ENCODE measurements at places on chromosomes 2 and 18.

DNA sequence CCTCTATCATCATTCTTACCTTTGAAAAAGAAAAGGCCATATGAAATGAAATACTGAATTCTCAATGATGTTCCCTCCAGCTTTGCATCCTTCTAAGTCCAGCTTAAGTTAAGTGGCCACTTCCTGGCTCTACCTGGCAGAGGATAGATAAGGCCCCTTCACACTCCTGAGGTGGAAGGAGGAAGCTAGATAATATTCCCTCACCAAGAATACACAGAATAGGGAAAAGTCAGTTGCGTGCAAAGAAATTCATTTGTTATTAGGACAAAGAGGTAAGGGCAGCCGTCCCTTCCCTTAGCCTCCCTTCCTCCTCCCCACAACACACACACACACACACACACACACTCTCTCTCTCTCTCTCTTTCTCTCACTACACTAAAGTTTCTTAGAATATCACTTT, 37.5 kb downstream of the OLA1 start:
- no peak for DNase-seq

DNA sequence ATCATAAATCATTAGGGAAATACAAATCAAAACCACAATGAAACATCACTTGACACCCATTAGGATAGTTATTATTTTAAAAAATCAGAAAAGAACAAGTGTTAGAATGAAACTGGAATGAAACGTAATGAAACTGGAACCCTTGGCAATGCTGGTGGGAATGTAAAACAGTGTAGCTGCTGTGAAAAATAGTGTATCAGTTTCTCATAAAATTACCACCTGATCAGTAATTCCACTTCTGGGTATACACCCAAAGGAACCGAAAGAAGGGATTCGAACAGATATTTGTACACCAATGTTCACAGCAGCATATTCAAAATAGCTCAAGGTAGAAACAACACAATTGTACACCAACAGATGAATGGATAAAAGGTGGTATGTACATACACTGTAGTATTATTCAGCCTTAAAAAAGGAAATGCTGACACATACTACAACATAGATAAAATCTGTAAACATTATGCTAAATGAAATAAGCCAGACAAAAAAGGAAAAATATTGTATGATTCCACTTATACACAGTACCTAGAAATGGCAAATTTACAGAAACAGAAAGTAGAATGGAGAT, 27.0 kb downstream of the ROCK1 start:
- DNase-seq, result no peak

DNA sequence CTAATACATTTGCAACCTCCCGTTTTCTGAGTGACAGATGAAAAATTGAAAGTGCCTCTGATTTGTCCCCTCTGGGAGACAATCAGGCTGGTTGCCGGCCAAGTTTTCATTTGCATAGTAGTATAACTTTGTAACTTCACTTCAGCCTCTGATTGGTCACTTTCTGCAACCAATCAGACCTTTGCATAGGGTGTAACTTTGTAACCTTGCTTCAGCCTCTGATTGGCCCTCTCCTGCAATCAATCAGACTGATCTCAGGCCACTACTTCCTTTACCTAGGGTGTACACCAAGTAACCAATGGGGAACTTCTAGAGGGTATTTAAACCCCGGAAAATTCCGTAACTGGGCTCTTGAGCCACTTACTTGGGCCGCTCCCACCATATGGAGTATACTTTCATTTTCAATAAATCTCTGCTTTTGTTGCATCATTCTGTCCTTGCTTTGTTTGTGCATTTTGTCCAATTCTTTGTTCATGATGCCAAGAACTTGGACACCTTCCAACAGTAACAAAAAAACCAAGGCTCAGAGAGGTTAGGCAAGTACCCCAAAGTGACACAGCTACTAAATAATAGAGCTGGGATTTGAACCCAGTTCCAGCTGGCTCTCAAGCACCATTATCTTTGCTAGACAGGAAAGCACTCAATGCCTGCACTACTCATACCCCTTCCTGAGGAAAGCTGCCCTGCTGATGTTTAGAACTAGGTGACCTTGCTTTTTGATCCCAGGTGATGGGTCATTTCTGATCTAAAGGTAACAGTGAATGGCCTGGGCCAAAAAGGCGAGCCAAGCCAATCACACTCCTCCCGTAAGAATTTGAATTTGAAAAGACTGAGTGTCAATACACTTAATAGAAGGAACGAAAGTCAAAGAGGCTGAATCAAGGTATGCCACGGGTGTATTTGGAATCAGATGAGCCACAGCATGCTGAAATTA, 10.9 kb upstream of the MYOM1 start:
- DNase-seq, result no peak

DNA sequence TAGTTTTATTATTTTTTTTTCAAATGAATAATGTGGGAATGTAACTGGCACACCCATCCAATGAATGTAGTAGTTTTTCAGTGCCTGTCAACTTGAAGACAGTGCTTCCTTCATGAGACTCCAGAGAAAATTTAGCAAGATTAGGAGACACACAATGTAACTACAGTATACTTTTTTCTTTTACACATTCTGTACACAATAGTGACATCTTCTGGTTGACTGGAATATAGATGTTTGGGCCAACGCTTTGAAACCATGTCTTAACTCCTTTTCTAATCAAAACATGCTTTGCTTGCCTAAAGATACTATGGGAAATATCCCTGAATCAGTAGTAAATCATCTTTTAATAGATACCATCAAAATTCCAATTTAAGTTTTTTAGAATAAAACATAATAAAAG, 229.5 kb upstream of the ZC3H15 start:
- DNase-seq, result peak; percentile 6

GRCh38 chr18:61865466-61866175, 27.2 kb downstream of the RNF152 start:
- DNase-seq, result no peak

DNA sequence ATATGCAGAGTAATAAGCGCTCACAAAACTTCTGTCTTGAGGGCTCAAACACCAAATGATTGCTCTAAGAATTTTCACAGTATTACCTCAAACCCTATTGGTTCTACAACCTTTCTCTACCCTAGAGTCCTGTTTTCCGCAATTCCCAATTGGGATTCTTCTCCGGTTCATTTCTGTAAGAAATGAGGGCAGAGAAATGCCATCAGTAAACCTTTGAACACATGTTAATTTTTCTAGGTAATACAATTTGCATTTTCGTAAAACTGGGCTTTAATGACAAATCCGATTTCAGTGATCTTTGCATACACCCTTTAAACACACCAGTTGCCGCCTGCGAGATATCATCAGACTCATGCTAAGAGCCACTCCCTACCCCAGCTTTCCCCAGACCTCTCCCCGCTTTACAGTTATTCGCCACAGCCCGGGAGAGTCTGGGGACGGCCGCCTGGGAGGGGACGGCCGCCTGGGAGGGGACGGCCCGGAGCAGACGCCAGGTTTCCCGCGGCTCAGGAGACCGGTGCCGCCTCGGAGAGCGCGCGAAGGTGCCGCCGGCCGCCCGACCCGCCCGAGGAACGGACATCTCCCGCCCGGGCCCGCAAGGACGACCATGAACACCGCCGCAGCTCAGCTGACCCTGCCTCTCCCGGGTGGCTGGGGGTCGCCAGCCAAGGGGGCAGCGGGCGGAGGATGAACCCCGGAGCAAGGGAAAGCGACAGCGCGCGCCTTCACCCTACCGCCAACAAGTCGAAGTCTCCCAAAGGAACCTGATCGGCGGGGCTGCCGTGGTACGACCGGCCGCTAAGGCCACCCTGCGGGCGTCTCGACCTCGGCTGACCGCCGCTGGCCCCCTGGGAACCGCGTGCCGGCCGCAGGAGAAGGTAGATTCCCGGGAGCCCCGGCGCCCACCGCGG, 463 bp downstream of the SMC6 start:
- peak; percentile 20 for DNase-seq

- DNase-seq, result no peak
Measured at GRCh38 chr18:490624-491023, 9.9 kb downstream of the COLEC12 start.

DNA sequence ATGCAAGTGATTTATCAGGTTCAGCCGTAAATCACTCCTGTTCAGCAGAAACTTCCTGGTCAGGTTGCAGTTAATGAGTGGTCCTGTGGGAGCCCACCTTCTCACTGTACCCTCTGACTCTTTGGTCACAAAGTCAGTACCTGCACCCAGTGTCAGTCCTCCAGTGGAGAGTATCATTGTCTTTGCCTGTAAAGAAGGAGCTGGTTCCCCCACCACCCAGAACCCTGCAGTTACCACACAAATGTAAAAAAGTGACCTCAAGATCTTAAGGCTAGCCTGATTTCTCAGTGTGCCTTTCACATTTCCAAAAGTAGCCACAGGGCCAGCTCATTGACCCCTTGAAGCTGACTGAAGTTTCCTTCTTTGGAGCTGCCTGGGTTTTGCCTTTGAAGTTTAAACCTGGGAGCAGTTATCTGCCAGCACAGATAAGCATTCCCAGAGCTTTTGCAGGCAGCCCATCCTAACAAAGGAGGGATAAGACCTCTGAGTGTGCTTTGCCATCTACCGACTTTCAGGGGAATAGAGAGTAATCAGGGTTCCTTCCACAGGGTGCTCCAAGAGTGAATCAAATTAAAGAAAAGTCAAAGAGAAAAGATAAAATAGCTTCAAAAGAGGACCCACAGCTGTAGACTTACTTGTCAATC, 725.2 kb downstream of the CPS1 start:
- DNase-seq, result no peak

DNA sequence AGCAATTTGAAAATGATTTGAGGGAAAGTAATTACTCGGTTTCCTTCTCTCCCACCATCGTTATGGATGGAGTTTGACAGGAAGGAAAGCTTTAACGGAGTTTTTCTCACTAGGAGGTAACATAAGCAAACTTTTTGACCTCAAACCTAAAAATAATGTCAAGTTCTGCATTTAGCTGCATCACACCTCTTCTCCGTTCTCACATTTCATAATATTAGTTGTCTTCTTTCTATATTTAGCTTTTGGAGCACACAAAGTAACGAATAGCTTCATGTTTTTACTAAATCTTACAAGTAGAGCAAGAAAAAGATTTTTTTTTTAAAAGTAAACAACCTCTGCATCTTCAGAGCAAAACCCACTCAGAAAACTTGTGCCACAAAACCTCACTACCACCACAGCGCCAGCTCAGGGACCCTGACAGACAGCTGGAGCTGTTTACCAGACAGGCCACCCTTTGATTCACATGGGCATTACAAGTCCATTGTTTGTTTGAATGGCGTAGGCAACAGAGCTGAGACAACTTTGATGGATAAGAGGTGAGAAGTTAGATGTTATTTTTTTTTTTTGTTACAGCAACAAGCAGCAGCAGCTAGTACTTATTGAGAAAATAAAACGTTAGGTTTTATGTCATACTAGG, 21.9 kb upstream of the ICOS start:
- DNase-seq, result no peak

- DNase-seq, result no peak
Measured at GRCh38 chr18:6221602-6222014, 193.1 kb downstream of the L3MBTL4 start.

DNA sequence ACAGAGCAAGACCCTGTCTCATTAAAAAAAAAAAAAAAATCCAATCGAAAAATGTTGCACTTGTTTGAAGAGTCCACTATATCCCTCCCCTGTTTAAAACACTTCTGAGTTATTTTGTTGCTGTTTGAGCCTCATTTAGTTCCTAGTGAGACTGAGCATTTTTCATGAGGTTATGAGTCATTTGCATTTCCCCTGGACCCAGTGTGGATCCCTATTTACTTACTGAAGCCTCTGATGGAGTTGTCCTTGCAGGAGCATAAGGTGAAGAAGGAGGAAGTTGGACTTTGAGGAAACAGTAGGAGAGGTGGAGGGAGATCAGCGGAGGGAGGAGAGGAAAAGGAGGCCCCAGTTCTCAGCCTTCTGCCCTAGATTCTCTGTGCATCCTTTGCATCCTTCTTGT, 5.1 kb downstream of the CXCR1 start:
- no peak for DNase-seq

GRCh38 chr2:74259191-74259590, 60.8 kb downstream of the MTHFD2 start:
- no peak for DNase-seq

DNA sequence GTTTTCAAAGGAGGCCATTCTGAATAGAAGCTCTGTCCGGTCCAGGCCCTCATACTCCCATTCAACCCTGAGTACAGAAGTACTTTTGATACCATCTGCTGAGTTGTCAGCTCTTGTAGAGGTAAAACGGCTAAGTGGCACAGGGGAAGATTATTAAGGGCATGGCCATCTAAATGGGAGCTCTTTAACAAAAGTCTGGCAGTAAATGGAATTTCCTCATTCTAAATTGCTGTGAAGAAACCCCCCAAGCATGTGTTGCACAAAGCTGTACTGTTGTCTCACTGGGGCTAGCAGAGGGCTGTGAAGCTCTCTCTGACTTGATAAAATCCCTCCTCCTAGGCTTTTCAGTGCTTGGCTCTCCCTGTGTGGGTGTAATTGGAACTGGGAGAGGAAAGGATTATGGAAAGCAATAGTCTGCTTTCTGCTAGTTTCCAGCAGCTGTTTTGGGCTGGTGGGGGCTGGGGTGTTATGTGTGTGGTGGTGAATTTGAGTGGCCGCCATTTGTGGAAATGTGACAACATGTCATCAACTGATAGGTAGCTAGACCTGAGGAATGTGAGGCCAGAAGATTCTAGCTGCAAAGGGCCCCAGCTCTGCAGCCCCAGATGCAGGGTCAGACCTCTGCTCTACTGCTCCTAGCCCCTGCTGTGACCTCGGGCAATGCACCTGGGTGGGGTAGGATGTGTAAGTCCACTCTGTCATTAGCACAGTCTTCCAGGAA, 65.1 kb downstream of the MAP4K4 start:
- DNase-seq, result no peak

DNA sequence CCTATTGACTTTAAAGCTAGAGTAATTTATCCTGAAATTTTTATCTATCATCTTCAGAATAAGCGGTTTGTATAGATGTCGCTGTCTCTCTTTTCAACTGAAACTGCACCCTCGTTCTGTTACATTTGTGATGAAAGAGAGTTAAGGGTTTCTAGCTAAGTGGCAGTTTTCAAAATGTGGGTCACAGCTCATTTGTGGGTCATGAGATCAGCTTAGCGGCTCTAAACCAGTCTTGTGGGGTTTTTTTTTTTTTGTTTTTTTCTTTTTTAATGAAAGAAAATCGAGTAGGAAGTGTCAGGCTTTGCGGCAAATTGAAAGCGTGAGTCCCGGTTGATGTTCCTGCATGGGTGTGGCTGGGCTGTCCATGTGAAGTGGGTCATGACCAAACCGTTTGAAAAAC, 31.2 kb downstream of the SALL3 start:
- DNase-seq, result no peak

DNA sequence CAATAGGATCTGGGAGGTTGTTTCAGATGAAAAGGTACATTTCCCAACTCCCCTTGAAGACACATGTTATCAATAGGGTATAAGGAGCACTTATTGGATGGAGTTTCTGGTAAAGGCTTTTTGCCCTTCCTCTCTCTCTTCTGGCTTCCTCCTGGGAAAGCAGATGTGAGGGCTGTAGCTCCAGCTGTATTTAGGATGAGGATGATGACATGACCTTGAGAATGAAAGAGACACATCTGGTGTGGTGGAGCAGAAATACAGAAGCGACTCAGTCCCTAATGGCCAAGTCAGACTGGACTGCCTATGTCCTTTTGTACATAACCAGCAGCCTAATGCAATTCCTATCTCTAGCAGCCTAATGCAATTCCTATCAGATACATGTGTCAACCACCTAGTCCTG, 100.9 kb upstream of the NXPH2 start:
- no peak for DNase-seq
